ENCODE measurements at places on chromosomes 3 and 15. TPM values are rescaled to one million over a fixed set of nuclear protein-coding genes. Genes with fewer than 3 reads are reported as not detected.

GRCh38 chr3:50218448-50218847 lies 13.4 kb downstream of the SLC38A3 start:
- DNase-seq: no peak

DNA sequence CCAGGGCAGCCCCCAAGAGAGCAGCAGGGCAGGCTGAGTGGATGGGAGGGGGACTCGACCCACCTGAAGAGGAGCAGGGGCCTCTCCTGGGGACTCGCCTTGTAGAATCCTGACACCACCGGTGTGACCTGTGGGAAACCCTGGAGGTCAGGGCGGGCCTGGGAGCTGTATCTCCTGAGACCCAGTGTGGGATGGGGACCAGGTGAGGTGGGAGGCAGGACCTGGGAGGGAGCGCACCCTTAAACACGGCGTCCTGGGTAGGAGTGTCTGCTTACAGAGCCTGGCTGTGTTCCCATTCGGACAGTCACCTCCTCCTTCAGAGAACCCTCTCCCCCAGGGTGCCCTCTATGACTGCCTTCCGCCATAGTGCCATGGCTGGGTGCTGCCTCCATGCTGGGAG lies 27.1 kb downstream of the C15orf39 start:
- no peak for DNase-seq

The NOX5 gene
- 0.06 TPM for polyA plus RNA-seq

- no peak for DNase-seq
Observed at GRCh38 chr3:25594007-25594502, 70.7 kb downstream of the TOP2B start.

- DNase-seq: no peak
Observed at GRCh38 chr15:34691034-34691433, 63.8 kb downstream of the GJD2 start.

DNA sequence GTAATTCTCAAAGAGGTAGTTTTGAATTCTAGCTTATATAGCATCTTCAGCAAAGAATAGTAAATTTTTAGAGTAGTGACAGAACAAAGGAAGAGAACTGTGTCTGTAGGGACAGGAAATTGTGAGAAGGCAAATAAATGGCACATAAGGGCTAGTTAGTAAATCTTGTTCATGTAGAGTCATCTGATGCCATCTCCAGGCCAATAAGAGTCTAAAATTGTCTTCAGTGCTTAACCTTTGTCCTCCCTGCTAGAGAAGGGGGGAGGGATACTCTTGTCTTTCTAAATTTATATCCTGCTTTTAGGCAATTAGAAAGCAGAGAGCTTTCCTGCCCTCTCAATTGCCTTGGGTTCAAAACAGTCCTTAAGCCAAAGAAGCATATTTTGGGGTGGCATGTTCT lies 87.0 kb upstream of the DNAJC19 start:
- DNase-seq: no peak

- DNase-seq: no peak
Observed at GRCh38 chr3:121483290-121483689, 62.5 kb downstream of the POLQ start.

The ATP13A4 gene
- polyA plus RNA-seq: 0.01 TPM

The RTP1 gene
- polyA plus RNA-seq: not detected

The SUSD5 gene
- 0.88 TPM for polyA plus RNA-seq

DNA sequence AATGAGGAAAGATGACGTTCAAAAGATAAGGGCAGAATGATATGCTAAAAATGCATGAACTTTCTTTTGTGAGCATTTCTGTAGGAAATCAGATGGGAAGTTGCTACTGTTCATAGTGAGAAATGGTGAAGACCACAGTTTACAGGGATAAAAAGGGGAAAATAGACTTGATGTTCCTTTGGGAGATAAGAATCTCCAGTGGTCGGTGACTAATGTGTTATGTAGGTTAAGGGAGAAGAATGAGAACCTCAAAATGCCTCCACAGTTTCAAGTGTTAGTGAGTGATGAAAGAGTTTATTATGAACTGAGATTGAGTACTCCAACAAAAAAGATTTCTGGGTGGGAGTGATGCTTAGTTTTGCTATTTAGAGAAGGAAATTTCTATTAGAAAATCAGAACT lies 247.2 kb downstream of the LSAMP start:
- no peak for DNase-seq

The ARMC8 gene
- polyA plus RNA-seq: 13.8 TPM

DNA sequence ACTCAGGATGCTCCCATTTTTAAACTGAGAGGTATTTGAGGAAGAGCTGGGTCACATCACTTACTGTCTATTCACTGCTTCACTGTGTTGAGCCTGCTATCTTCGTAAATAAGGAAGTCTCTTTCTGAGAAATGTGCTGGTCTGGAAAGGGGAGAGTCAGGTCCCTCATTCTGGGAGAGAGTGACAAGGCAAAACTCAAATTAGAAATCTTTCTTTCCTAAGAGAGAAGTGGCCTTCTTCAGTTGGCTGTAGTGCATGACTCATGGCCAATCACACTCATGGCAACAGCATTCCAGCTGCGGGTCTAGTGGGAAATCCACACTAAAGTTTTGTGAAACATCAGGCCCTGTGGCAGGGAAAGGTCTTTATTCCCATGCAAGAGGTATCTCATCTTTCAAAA lies 11.5 kb upstream of the TIMP4 start:
- DNase-seq: no peak

DNA sequence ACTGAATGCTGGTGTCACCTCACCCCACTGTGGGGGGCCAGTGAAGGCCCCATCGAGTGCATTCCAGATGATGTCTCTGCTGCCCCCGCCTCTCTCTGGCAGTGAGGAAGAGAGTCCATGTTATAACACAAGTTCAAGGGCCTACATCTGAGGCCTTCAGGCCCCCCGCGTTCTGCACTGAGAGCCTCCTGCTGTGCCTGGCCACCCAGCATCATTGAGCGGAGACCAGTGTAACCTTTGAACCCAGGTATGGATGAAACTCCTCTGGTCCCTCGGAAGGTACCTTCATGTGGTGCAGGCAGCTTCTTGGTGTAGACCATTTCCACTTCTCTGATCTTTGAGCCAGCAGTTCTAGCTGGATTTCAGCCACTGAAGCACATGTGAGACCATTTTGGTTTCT lies 324.9 kb downstream of the OCA2 start:
- DNase-seq: no peak

The DAPK2 gene
- 33.0 TPM for polyA plus RNA-seq

DNA sequence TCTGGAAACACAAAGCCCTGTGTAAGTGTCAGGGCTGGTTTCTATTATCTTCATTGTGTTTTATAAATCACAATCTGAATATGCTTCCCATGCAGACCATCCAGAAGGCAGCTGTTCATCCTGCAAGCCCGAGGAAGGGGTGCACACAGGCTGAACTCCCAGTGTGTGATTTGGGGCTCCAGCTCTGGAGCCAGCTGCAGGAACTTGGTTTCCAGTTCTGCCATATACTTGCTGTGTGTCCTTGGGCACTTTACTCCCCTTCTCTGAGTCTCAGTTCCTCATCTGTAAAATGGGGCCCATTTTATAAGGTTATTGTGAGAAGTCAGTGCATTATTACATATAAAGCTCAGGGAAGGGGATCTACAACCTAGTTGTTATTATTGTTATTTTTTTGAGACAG lies 22.6 kb downstream of the CYP8B1 start:
- DNase-seq: no peak

DNA sequence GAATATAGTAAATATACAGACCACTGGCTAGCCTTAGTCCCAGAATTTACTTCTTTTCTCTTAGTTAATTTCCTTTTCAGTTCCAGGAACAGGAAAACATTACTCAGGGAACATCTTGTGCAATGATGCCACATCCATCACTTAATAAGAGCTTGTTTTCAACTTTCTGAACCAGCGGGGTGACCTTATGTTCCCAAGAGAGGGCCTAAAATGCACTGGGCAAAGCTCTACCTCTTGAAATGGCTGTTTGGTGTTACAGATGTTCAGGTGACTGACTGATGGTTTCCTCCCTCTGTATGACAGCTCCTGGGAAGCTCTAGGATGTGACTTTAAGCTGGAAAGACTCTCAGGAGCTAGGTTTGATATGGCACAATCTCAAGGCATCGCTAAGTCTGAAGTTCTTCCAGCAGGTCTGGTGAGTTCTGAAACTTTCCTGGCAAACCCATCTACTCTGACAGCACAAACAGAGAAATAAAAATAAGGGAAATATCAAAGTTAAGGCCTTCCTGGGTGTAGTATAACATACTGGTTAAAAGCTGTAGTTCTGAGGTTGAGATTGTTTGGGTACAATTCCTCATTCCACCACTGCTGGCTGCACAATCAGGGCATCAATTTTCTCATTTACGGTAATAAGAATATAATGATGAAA lies 98.6 kb downstream of the ZIC1 start:
- DNase-seq: no peak

The EFCAB12 gene
- polyA plus RNA-seq: not detected

- DNase-seq: no peak
Observed at GRCh38 chr15:101135532-101136166, 116.2 kb downstream of the CHSY1 start.

DNA sequence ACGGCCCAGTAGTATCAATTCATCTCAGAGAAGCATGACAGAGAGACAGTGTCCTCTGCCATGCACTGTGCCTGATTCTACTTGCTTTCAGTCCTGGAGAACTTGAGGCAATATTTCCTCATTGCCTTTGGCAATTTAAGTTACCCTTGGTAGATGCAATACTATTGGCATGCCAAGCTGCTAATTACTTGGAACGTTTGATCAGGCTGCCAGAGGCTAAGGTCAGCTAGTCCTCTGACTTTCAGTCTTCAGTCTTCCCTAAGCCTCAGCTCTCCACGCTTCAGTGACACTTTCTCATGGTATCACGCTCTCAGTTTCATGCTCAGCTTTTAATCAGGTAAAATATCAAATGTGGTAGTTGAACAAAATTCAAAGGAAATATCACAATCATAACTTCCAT lies 13.1 kb upstream of the OSBPL11 start:
- no peak for DNase-seq

The TTLL3 gene
- polyA plus RNA-seq: 6.7 TPM

DNA sequence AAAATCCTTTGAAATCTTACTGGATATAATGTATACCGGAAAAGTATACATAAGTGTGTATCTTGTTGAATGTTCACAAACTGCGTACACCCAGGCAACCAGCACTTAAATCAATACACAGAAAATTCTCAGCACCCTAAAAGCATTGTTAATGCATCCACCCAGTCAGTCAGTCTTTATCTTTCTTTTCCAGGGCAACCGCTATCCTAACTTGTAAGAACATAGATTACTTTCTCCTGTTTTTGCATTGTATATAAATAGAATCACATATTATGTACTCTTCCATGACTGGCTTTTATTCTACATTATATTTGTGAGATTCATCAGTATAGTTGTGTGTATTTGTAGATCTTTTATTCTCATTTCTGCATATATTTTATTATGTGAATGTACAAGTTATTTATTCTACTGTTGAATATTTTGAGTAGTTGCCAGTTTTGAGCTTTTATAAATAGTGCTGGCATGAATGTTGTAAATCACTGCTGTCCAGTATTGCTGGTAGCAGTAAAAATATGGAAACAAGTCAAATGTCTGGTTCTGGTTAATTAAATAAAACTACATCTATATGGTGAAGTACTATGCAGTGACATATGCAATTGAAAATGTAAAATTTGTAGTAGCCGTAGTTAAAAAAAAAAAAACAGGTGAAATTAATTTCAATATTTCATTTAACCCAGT lies 62.1 kb downstream of the PDCD6IP start:
- no peak for DNase-seq

DNA sequence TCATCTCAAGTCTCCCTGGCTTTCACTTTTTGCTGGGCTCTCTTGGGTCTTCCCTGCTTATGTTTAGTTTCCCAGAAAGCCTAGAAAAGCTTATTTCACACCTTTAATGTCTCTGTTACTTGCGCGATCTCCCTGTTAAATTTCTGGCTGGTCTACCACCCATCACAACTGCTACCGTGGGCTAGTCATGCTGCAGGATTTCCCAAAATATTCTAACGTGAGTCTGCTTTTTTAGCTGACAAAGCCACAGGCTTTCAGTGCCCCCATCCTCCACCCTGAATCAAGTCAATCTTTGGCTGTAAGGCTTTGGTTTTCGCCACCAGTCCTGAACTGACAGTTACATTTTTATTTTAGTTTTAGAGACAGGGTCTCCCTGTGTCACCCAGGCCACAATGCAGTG lies 74.1 kb downstream of the SUMF1 start:
- DNase-seq: no peak

The PRR20G gene
- polyA plus RNA-seq: not detected

- DNase-seq: no peak
Observed at GRCh38 chr15:29534378-29534777, 264.8 kb upstream of the NSMCE3 start.

GRCh38 chr3:47604145-47604544 lies 25.5 kb upstream of the CSPG5 start:
- DNase-seq: no peak

DNA sequence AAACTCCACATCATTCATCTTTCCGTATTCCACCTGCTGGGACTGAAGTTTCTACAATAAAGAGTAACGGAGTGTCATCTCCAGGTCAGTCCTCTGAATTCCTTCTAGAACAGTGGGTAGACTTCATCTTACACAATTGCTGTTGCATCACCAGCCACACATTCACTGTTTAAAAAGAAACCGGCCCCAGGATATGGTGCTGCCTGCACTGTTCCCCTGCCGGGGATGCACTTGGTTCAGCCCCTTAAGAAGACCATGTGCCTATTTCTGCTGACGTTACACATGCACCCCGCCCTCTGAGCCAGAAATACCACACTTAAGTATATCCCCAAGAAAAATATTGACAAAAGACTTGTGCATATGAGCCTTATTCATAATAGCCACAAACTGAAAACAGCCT lies 233.4 kb downstream of the FEZF2 start:
- DNase-seq: no peak

DNA sequence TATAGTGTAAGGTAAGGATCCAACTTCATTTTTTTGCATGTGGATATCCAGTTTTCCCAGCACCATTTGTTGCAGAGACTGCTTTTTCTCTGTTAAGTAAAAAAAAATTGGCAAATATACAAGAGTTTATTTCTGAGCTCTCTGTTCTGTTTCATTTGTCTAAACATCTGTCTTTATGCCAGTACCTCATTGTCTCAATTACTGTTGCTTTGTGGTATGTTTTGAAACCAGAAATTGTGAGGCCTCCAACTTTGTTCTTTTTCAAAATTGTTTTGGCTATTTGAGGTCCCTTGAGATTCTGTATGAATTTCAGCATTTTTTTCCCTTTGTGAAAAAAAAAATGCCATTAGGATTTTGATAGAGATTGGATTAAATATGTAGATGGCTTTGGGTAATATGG lies 150.5 kb downstream of the MINAR1 start:
- no peak for DNase-seq
